Activated naive CD4-positive, alpha-beta T cell (primary cell): ENCODE measurements at places on chromosomes 12 and 14.

DNA sequence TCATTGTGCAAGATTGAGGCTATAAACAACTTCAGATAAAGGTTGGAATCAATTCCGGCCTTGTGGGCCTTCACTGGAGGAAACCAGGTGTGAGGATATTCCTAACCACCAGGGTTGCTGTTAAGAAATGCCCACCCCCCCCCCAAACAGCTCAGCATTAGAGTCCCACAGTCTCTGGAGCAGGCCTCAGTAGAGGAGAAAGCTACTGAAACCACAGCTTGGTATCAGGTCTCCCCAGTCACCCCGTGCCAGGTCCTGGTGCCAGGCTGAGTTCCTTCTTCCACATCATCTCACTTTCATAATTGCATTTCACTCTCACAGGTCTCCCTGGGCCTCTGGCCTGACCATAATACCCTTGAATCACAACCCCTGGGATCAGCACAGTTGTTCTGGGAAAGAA is 12.5 kb downstream of the GALNT6 start:
- DNase-seq, result no peak

DNA sequence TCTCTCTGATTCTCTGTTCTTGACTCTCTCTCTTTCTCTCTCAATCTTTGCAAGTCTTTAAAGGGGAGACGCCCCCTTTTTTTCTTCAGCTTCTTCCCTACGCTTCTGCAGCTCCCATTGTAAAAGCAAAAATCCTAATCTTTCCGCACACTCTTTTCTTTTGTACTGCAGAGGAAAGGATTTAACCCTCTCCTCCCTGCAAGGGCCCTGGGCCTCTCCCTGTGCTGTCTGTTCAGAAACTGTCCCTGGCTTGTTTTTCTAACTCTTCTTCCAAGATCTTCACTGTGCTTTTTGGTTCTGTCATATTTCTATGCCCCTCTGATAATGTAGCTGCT is 10.9 kb upstream of the SALL2 start:
- no peak for DNase-seq

GRCh38 chr12:90828621-90829020 is 126.4 kb downstream of the CCER1 start:
- no peak for DNase-seq

- DNase-seq, result no peak
These were observed 599.8 kb upstream of the TMEM132C start for GRCh38 chr12:127667131-127667685.

DNA sequence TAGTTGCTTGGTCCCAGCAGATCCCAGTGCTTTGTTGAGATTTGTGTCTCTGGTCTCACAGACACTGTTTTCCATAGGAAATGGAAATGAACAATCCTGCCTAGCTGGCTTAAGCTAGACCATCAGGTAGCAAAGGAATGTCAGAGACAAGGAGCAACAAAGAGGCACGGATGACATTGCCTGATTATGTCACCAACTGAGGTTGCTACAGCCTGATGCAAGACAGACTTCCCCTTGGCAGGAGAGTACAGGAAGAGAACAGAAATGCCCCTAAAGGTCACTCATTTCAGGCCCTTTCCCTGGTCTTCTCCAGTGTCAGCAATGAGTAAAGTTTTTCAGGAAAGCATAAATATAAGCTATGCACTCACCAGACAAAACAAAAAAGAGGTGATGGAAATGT is 2.0 kb upstream of the PRB2 start:
- DNase-seq, result no peak

DNA sequence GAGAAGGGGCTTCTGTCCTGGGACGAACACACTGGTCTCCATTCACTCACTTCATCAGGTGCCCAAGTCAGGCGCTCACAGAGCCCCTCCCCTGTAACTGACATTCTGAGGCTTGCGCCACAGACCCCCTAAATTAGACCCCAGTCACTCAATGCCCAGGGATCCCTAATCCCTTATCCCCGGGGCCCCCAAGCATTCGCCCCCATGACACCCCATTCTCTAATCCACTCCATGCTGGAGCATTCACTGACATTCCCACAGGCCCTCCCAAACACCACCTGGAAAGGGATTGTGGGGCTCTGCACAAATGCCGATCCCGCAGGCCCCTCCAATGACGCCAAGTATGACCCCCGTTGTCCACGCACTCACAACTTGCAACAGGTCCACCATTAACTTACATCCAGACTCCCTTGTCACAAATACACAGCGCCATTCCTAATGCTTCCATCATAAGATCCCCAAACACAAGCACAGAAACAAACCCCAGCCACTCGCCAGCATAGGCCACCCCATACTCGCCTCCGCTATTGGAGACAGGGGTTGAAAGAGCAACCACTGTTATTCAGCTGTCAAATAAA is 1.5 kb downstream of the ZNF605 start:
- no peak for DNase-seq

DNA sequence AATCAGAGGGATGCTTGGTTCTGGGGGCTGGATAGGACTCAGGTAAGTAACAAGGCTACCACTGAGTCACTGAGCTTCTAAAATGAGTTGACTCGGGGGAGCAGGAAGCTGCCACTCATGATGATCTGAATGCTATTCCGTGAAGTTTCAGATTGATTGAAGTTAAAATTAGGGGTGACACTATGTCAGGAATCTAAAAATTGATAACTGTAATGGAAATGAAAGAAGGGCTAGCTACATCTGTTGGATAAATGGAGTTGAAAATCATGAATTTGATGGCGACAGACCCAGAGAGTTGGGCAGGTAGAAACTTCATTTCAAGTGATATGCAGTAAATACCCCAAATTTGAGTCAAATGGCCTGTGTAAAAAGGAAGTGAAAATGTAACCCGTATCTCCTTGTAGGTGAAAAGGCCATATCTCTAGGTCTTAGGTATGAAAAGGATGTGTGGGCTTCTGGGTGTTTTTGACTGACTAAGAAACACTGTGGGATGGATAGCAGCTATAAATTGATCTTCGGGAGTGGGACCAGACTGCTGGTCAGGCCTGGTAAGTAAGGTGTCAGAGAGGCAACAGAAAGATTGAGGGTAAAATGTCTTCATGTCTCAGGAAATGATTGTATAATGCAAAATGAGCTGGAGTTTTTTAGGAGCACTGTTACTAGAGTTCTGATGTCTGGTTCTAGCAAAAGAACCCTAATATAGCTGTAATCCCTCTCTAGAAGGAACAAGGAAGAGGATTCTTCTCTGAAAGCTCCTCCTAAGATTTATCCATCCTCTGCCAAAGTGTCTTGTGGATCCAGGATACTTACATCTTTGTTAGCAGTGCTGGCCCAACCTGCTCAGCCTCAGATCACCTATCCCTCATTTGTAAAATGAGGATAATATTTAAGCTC is 57.3 kb downstream of the DAD1 start:
- DNase-seq, result no peak

- no peak for DNase-seq
These were observed 204.8 kb downstream of the ITPR2 start for GRCh38 chr12:26628234-26628633.

DNA sequence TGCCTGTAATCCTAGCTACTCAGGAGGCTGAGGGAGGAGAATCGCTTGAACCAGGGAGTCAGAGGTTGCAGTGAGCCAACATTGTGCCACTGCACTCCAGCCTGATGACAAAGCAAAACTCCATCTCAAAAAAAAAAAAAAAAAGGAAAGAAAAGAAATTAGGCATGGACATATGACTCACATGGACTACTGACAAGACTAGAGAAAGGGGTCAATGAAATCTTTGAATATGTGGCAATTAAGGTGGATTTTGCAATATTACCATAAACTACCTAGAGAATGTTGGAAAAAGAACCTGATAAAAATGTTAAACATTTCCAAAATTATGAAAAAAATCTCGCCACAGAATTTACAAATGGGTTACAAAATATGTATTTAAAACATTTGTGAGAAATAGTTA is 873.6 kb downstream of the C12orf50 start:
- no peak for DNase-seq

GRCh38 chr14:30462358-30462757 is 96.6 kb upstream of the G2E3 start:
- no peak for DNase-seq

GRCh38 chr12:89384050-89384758 is 31.9 kb upstream of the DUSP6 start:
- DNase-seq, result no peak

- no peak for DNase-seq
These were observed 10.3 kb upstream of the INF2 start for GRCh38 chr14:104678901-104679705.

- DNase-seq, result no peak
These were observed 361.1 kb upstream of the DDHD1 start for GRCh38 chr14:53514197-53514596.

GRCh38 chr12:69024907-69025306 is 91.9 kb upstream of the CPM start:
- no peak for DNase-seq

GRCh38 chr12:123396954-123397353 is 13.0 kb downstream of the KMT5A start:
- no peak for DNase-seq

GRCh38 chr12:72453066-72453465 is 180.9 kb downstream of the TRHDE start:
- DNase-seq, result no peak

DNA sequence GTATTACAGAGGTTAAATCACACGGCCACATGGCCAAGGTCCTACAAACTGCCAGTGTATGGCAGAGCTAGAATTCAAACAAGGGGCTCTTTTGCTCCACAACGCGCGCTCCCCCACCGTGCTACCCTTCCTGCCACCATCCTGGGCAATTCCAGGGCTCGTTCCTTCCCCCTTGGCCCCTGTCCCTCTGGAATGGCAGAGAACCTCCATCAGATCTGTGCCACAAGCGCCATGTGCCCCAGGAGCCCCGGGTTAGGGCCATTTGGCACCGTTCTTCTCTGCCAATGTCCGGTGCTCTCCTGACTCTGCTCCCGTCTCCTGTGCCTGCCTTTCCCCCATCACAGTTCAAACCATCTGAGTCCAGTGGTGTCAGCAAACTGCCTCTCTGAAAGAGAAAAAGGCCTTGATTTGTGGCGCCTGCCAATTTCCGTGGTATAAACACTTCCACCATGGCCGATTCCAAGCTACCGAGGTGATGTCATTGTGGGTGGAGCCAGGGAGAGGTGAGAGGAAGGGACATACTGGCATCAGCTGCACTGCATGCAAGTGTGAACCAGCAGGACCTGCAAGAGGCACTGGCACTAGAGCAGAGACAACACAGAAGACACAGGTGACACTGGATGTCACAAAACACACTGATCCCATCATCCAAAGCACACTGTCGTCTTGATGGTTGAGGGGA is 163.1 kb downstream of the CALM1 start:
- DNase-seq, result no peak

- no peak for DNase-seq
These were observed 99.2 kb downstream of the RMST start for GRCh38 chr12:97561619-97562290.

DNA sequence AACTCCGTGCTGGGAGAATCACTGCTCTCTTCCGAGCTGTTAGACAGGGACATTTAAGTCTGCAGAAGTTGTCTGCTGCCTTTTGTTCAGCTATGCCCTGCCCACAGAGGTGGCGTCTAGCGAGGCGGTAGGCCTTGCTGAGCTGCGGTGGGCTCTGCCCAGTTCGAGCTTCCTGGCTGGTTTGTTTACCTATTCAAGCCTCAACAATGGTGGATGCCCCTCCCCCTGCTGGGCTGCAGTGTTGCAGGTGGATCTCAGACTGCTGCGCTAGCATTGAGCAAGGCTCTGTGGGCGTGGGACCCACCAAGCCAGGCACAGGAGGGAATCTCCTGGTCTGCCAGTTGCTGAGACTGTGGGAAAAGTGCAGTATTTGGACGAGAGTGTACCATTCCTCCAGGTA is 43.7 kb downstream of the GPR137C start:
- no peak for DNase-seq

- no peak for DNase-seq
These were observed 3.6 kb downstream of the SLC4A8 start for GRCh38 chr12:51428256-51428655.

DNA sequence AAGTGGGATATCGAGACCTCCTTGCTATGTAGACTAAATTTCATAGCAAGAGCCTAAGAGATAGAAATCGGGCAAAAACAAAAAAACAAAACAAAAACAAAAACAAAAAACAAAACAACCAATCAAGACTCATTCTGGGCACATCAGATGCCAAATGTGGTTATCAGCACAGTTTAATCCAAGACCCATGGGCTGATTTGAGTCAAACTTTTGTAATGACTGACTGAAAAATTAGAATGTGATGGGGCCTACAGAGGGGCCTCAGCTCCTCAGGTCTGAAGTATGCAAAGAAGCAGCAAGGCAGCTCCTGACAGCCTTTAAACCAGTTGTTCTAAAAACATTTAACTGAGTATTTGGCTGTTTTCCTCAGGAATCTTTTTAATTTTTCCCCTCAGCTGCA is 49.3 kb downstream of the SLC4A8 start:
- DNase-seq, result no peak
